Transverse colon (tissue), 4 donors: ENCODE measurements at places on chromosomes 16 and 17. TPM values are rescaled to one million over a fixed set of nuclear protein-coding genes. Genes with fewer than 3 reads are reported as not detected.

GRCh38 chr16:62732092-62732491, 695.9 kb upstream of the CDH8 start:
- no peak for DNase-seq

- DNase-seq = no peak
Measured at GRCh38 chr16:22054847-22055590, 37.3 kb upstream of the VWA3A start.

- DNase-seq = no peak
Measured at GRCh38 chr17:65799454-65799853, 238.0 kb upstream of the AXIN2 start.

DNA sequence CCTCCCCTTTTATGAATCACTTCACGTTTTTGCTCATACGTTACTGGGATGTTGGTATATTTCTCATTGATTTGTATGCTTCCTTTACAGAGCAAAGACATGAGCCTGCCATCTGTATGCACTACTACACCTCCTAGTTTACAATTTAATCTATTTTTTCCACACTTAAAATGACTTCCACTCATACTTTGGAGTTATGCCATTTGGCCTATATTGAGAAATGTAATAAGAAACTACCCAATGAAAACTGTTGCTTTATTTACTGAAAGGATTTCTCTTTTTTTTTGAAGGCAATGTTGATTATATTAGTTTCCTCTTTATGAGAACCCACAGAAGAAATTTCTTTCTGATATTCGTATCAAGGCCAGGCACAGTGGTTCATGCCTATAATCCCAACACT, 43.1 kb downstream of the DUSP14 start:
- no peak for DNase-seq

DNA sequence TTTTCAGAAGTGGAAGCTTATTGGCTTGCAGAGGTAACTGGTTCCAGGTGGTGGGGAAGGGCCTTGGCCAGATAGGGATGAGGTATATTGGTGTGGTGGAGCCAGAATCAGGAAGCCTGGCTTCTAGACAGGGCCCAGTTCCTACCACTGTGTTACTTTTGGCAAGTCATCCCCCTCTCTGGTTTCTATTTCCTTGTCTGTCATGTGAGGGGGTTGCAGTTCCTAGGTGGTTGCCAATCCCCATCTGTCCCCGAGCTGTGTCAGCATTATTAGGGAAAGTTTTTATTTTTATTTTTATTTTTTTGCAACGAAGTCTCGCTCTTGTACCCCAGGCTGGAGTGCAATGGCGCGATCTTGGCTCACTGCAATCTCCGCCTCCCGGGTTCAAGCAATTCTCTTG, 3.0 kb downstream of the SMCR8 start:
- DNase-seq = no peak

DNA sequence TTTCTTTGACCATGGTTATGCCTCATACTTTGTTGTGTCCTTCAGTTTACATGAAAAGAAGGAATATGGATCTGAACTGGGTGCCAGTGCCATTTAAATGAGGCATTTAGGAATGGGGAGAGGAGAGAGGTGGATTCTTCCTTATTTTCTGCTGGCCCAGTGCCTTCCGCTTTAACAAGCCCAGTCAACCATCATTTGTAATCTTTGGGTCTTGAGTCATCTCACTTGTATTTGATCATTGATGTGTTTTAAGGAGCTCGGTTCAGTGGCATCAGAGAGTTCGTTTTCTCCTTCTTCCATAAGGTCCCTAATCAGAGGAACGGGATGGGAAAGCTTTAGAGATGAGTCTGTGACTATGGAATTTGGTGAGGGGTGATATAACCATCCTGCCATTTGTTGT, 334.9 kb downstream of the WWOX start:
- no peak for DNase-seq

DNA sequence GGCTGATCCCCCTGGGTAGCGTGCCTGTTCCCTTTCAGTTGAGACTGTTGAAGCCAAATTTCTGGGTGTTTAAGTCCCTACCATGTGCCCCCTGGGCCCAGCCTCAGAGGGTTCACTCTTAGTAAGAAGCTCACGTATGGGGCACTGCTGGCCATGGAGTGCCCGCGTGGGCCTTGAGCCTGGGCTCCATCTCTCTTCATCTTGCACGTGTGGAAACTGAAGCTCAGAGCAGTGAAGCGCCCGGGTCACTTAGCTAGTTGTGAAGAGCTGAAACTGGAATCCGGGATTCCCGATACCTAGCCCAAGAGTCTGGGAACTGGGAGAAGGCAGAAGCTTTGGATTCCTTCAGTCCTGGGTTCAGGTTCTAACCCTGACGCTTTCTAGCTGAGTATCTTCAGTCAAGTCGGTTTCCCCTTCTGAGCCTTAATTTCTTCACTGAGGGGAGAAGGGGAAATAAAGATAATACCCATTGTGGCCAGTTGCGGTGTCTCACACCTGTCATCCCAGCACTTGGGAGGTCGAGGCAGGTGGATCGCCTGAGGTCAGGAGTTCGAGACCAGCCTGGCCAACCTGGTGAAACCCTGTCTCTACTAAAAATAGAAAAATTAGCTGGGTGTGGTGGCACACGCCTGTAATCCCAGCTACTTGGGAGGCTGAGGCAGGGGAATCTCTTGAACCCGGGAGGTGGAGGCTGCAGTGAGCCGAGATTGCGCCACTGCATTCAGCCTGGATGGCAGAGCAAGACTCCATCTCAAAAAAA, 103.9 kb downstream of the OR1D5 start:
- DNase-seq = no peak

GRCh38 chr17:75876938-75877751, 1.2 kb downstream of the TRIM47 start:
- DNase-seq = peak; percentile 88

DNA sequence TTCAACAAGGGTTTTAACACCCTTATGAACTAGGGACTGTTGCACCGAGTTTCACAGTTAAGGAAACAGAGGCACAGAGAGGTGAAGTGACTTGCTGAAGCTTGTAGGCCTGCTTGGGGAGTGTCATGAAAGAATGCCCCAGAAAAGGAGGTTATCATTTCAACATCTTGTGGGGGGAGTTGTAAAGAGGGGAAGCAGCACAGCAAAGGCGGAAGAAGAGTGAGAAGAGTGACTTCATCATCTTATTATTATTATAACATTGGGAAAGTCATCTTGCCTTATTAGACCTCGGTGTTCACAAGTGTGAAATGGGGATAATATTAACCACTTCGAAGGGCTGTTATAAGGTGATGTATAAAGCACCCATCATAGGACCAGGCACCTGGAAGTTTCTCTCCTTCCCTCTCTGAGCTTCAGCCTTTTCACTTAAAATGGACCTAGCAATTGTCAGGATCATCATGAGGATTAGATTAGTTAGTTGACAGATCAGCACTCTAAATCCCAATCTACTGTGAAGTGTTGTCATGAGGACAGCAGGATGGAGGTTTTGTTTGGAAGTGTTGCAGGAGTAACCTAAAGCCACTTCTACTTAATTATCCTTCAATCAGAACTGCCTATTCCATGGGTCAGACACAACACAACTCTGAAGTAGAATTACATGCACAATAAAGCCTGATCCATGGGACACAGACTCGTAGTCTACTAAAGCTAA, 2.3 kb downstream of the CCL4 start:
- no peak for DNase-seq

- peak; percentile 63 for DNase-seq
Measured at GRCh38 chr17:76791053-76791980, 53.4 kb downstream of the MFSD11 start.

- no peak for DNase-seq
Measured at GRCh38 chr16:52805559-52806168, 247.0 kb downstream of the CHD9NB start.

DNA sequence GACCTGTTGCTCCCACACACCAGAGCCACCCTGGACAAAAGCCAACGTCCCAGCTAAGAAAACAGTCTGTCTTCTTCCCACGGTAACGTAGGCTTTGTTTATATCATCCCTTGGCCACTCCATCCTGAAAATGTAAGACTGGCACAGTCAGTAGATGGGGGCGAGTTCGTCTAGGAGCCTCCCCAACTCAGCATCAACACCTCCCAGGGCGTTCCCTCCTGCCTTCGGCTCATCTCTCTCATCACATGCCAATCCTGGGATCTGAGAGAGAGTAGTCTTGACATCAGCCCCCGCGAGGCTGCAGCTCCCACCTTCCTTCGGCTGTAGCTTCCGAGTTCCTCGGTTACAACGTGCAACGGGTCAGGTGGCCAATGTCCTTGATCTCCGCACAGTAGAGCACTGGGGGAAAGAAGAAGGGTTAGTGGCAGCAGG, 894 bp downstream of the RNF227 start:
- DNase-seq = peak; percentile 29

DNA sequence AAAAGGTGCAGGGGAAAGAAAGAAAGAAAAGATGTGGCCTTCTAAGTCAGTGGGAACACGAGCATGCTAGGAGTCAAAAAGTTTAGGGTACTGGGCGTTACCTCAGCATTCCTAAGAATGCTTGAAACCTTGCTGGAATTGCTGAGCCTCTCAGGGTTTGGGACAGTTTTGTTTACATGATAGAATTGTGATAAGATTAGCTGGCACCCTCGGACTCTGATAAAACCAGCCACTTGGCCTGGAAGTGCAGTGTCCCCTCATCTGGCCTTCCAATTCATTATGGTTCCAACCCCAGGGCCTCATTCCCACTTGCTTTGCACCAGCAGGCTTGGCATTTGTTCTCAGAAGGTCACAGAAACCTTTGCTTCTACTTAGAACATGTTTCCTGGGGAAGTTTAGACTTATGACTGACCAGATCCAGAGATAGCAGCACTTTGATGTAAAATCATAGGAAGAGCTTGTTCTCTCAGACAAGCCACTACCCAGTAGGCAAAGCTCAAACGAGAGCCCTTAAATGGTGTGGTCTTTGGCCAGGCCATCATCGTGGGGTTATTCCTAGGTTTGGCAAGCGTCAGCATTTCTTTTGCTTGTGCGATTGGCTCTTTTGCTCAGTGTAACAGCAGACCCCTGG, 8.0 kb downstream of the SGF29 start:
- no peak for DNase-seq

DNA sequence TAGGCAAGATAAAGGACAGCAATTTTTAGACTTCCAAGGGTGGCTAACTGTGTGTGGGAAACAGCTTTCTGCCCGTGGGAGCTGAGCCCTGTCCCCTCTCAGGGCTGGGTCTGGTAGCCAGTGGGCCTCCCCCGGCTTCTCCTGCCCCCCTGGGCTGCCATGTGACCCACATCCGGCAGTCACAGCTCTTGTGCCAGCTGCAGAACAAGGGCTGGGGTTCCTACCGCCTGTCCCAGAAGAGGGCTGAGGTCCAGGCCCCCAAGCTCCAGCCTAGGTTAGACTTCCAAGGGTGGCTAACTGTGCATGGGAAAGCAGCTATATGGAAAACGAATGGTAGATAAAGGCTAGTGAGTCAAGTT, 6.1 kb downstream of the GAST start:
- DNase-seq = no peak

- no peak for DNase-seq
Measured at GRCh38 chr16:81945665-81946064, 65.6 kb downstream of the SDR42E1 start.

GRCh38 chr16:67397036-67397801, 3.9 kb upstream of the TPPP3 start:
- DNase-seq = no peak

DNA sequence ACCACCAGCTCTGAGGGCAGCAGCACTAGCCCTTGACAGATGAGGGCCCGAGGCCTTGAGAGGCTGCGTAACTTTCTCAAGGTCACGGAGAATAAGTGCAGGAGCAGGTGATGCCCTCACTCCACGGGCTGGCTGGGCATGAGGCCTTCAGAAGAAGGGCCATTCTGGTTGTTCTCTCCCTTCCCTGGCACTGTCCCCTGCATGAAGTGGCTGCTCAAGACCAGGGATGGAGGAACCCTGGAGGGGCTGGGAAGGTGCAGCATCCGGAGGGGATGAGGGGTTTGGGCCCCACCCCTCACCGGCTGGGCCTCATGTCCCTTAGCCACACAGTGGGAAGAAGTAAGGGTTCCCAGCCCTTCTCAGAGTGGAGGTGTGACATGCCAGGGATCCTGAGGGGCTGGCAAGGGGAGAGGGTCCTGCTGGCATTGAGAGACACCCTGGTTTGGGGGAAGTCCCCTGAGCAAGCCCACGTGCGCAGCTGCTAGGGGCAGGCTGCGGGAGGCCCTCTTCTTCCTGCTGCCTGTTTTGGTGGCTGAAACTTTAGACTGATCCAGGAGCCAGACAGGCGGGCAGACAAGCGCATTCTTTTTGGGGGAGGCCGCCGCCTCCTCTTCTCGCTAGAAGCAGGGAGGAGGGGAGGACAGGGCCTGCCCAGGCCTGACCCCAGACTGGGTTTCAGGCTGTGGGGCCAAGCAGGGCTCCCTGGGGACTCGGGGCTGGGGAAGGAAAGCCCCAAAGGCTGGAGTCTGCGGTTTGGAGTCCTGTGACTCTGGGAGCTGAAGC, 74.0 kb downstream of the N4BP1 start:
- DNase-seq = peak; percentile 36

- peak; percentile 65 for DNase-seq
Measured at GRCh38 chr17:21272881-21273792, 11.4 kb upstream of the MAP2K3 start.

DNA sequence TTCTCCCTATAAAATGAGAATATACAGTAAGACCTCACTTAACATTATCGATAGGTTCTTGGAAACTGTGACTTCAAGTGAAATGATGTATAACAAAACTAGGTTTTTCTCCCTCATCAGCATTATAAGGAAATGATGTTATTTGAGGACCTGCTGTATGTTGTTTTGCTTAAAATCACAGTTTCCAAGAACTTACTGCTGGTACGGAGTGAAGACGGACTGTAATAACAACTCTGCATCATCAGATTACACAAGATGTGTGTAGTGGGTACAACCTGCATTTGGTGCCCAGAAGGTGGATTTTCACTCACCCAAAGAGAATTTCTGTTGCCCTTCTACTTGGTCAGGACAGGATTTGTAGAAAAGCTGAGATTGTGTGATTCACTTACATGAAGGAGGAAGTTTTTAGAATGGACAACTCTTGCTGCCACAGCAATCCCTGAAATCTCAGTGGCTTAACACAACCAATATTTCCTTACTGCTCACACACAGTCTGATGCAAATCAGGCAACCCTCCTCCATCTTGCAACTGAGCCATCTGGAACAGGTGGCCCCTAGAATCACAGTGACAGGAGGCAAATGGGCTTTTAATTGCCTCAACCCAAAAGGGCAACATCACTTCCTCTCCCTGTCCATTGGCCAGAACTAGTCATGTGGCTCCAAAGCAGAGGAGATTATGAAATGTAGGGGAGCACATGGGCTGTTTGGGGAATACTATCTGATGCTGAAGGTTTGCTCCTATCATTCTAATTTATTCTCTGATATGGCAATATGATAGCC, 67.6 kb upstream of the CACNG5 start:
- no peak for DNase-seq

GRCh38 chr17:55301521-55302406, 37.0 kb downstream of the HLF start:
- no peak for DNase-seq

GRCh38 chr16:1743376-1744337, 27.7 kb downstream of the NME3 start:
- DNase-seq = no peak

The PARD6A gene
- total RNA-seq = 10.7 TPM

The GNG13 gene
- not detected for total RNA-seq

The PIGW gene
- not detected for total RNA-seq

The LITAFD gene
- not detected for total RNA-seq

The ANKRD11 gene
- total RNA-seq = 109 TPM

The CCL3 gene
- total RNA-seq = 4.4 TPM

The AATK gene
- total RNA-seq = 21.3 TPM

The DHX40 gene
- total RNA-seq = 30.2 TPM

The KRTAP4-9 gene
- total RNA-seq = not detected
